ENCODE measurements at places on chromosomes 16 and 17. TPM values are rescaled to one million over a fixed set of nuclear protein-coding genes. Genes with fewer than 3 reads are reported as not detected.

GRCh38 chr16:82954224-82954929 lies 327.6 kb downstream of the CDH13 start:
- H3K4me3 ChIP-seq, result no peak overlapping the region
- no peaks in the 10 kb centered on the region for H3K4me1 ChIP-seq
- no peak for DNase-seq
- H3K36me3 ChIP-seq, result no peaks in the 10 kb centered on the region

DNA sequence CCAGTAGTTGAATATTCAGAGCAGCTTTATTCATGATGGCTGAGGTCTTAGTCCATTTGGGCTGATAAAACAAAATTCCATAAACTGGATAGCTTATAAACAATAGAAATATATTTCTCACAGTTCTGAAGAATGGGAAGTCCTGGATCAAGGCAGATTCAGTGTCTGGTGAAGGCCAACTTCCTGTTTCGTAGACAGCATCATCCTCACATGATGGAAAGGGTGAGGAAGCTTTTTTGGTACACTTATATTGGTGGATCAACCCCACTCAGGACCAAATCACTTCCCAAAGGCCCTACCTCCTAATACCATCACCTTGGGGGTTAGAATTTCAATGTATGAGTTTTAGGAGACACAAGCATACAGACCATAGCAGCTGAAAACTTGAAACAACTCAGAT lies 224.2 kb downstream of the CYB561 start:
- no peaks in the 10 kb centered on the region for H3K27me3 ChIP-seq
- no peak for DNase-seq
- no peak overlapping the region for H3K4me3 ChIP-seq
- no peaks in the 10 kb centered on the region for H3K36me3 ChIP-seq
- no peaks in the 10 kb centered on the region for H3K4me1 ChIP-seq
- H3K27ac ChIP-seq, result no peak overlapping the region

The TMEM235 gene
- not detected for total RNA-seq

DNA sequence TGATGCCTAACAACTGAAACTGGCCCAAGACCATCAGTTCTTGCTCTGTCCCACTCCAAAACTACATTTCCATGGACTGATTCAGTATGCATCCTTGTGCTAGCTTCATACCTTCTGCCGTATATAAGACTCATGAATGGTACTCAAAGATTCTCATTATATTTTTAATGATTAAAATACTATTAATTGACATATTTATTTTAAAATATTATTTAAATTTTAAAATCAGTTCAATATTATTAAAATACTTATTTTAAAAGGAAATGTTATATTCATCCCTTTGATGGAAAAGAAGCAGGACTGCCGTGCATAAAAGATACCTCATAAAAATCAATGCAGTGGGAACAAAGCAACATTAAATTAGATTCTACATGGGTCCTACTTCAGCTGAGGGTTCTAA lies 153.4 kb downstream of the AXIN2 start:
- H3K27me3 ChIP-seq, result peaks cover 4% of the 10 kb centered on the region
- no peak for DNase-seq
- H3K27ac ChIP-seq, result no peak overlapping the region

The DLX4 gene
- total RNA-seq, result 0.30 TPM

Measured in T-cell (primary cell).